ENCODE measurements at places on chromosomes 11 and 22.

GRCh38 chr11:123505546-123506299, 75.7 kb downstream of the GRAMD1B start:
- DNase-seq: peak; percentile 94

GRCh38 chr11:59283311-59283710, 70.6 kb upstream of the MPEG1 start:
- no peak for DNase-seq

GRCh38 chr22:19525116-19525660, 978 bp upstream of the CLDN5 start:
- DNase-seq: no peak

GRCh38 chr11:118117790-118118601, 31.2 kb upstream of the SMIM35 start:
- DNase-seq: no peak

DNA sequence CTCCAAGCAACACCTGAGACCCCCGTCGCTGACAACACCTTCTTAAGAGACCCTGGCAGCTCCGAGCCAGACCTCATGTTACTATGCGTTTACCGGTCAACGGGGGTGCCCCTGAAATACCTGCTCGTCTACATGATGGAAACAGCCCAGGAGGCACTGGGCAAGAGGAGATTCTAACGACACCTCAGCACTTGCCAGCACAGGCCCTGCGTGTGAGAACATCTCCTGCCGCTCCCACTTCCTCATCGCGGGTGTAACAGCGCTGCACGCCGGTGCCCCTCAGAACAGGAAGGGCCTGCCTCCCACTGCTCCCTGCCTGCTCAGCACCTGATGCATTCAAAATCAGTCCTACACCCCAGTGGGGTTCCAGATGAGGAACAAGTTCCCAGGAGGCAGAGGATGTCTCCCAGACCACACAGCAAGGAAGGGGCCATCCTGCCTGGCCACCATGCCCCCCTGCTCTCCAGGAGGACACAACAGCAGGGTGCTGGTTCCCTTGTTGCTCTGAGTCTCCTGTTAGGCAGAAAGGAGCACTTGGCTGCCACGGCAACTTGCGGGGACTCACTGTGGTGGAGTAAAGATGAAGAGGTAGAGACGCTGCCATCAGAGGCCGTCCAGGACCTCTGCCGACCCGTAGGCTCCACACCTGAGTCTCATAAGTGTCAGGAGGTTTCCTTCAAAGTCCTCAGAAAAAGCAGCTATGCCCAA, 2.1 kb downstream of the TOLLIP start:
- DNase-seq: no peak

DNA sequence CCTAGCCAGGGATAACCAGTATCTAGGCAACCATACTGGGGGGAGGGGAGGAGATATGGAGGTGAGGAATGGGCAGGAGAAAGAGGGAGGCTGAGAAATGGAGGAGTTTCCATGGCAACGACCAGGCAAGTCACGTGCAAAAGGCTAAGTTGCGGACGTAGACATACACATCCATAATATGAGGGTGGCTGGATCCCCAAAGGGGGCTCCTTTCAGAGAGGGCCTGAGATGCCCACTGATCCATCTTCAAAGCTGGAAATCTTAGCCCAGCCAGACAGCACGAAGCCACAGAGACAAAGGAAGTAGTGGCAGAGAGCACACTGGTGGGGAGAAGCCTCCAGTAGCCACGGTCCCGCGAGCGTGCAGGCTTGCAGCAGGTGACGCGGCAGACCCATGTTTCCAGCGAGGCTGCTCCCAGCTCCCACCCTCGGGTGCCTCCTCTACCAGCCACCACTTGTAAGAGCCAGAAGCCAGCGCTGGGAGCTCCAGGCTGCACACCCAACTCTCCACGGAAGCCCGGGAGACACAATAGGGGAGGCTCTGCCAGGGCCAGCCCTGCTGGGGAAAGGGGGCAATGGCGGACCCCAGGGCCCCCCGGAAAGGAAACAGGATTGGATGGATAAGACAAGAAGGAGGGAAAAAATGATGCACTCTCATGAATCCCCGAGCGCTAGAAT, 938 bp downstream of the FXYD6 start:
- DNase-seq: peak; percentile 20

- no peak for DNase-seq
Measured at GRCh38 chr11:120316880-120317688, 8.0 kb upstream of the TLCD5 start.

- DNase-seq: peak; percentile 87
Measured at GRCh38 chr11:62909107-62909894, 11.9 kb downstream of the CHRM1 start.

- no peak for DNase-seq
Measured at GRCh38 chr11:34601609-34602008, 19.3 kb upstream of the EHF start.

- no peak for DNase-seq
Measured at GRCh38 chr11:32817852-32818183, 11.9 kb upstream of the PRRG4 start.

- DNase-seq: no peak
Measured at GRCh38 chr22:30627471-30627870, 8.1 kb upstream of the SLC35E4 start.

GRCh38 chr11:85745626-85746025, 59.6 kb upstream of the CCDC89 start:
- no peak for DNase-seq

DNA sequence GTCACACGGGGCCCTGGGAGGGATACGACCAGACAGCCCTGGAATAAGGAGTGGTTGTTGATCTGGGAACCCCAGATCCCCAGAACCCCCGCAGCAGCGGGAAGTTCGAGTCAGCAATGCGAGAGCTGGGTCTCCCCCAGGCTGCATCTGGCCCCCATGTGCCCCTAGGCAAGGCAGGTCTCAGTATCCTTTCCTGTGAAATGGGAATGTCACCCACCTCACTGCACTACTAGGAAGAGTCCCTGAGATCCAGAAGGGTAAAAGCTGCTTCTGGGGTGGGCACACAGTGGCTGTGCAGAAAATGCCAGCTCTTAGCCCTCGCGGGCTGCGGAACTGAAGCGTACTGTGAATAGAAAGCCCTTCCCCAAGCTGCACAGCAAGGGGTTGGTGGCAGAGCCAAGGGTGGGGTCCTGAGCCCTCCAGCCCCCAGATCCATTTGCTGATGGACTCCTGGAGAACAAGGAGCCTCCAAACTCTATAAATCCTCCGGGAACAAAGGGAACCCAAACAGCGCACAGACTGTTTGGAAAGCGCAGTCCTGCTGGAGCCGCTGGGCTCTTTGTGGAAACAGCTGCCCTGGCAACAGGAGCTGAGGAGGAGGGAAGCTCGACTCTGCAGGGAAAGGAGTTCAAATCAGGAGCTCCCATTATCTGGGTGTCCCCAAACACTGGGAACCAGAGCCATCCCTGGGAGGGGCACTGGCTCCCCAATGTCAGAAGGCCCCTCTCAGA, 68.2 kb upstream of the SHISAL1 start:
- DNase-seq: no peak

- DNase-seq: peak; percentile 85
Measured at GRCh38 chr22:41682033-41682807, 6.4 kb downstream of the SNU13 start.

GRCh38 chr22:17980638-17981051, 43.7 kb downstream of the MICAL3 start:
- DNase-seq: peak; percentile 39

DNA sequence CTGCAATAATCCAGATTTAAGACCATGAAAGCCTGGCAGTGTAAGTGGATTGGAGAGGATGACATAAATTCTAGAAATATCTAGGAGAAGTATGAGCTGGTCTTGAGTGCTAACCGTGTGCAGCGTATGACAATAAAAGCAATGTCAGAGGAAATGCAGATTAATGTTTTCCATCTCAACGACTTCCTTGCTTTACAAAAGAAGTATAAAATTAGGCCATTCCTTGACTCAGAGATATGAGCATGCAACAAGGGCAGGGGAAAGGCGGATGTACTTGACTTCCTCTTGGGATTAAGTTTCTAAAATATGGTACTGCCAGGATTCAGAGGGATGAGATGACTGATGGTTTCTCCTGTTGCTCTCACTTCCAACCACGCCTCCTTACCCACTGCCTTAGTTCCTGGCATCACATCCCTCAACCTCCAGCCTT, 32.3 kb downstream of the ADAMTS15 start:
- DNase-seq: no peak

DNA sequence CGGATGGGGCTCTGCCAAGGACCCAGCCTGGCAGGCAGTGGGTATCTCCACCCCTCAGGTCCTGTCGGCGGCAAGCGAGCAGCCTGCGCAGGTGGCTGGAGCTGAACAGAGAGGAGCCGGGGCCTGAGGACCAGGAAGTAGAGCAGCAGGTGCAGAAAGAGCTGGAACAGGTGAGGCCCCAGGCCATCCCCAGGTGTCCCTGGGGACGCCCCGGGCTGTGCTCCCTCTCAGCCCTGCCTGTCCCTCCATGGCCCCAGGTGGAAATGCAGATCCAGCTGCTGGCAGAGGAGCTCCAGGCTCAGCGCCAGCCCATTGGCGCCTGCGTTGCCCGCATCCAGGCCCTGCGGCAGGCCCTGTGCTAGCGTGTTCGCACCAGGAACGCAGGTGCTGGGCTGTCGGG, 44.0 kb downstream of the PISD start:
- no peak for DNase-seq

- DNase-seq: no peak
Measured at GRCh38 chr11:75878933-75879332, 63.9 kb downstream of the UVRAG start.

DNA sequence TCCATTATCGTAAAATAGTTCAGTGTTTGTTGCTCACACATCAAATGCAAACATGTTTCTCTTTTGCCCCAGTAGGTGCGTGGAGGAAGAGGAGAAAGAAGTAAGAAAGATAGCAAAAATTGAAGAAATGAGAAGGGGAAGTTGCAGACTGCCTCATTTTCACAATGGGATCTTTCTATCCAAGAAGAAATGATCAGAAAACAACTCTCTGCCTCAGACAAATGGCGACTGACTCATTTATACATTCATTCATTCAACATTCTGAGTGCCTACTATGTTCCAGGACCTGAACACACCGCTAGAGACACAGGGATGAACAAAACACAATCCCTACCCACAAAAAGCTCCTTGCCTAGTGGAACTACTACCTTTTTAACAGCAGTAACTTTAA, 367 bp downstream of the HPS5 start:
- no peak for DNase-seq

DNA sequence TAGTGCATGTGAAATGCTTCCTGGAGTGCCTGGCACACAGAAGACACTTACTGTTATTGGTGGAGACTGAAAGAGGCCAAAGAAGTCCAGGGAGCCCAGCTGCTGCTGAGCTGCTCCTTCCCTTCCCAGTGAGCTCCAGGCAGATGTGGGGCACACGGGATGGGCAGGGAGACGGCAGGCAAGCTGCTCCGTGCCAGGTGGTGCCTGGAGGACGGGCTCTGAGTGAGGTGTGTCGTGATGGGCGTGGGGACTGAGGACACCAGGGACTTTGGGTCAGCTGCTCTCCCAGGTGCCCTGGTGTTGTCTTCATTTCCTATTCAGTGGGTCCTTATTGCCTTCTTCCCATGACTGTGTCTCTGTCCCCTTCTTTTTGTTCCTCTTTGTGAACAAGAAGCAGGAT, 19.5 kb downstream of the TAB1 start:
- no peak for DNase-seq

GRCh38 chr11:120827820-120828219, 196.1 kb upstream of the TBCEL start:
- no peak for DNase-seq

GRCh38 chr11:114260483-114260882, 35.7 kb upstream of the NNMT start:
- no peak for DNase-seq

DNA sequence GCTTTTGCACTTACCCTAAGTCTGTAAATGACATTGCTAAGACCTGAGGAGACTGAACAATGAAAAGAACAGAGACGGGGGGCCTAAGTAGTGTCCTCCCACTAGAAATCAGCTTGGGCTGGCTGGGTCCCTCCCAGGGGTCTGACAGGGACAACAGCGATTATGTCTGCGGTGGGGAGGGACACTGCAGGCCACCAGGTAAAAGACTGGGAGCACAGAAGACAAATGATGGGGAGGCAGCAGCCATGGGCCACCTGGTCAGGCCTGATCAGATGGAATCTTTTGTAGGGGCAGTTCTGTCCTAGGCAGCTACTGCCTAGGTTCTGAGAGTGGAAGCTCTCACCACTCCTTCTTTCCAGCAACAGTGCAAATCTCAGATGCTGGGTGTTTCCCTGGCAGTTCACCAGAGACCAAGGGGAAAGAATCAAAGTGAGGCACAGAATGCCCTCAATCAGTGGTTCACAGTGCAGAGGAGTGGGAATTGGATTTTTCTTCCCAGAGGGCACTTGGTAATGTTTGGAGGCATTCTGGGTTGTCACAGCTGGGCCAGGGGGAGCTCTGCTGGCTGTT, 59.1 kb upstream of the GNAZ start:
- no peak for DNase-seq

DNA sequence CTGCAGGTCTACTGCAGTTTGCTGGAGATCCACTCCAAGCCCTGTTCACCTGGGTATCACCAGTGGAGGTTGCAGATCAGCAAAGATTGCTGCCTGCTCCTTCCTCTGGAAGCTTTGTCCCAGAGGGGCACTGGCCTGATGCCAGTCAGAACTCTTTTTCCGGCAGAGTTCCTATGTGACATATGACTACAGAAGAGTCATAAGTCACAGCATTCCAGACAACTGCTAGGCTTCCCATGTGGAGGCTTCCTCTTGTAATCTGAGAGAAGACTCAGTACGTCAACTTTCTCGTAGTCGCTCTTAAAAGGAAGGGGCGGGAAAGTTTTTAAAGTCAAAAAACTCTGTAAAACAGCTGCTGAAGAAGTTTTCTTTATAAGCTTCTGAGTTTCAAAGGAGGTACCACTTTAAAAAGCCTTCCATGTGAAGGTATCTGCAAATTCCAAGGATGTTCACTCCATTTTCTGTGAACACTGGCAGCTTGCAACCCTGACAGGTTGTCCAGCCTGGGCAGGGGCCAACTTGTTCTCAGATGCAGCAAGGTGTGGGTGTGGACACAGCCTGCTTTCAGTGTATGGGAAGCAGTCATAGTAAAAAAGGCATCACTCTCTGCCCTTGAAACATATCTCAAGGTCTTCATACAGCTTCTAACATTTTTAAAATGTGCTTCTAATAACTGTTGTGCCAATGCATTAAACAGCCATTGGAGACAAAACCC, 97.8 kb downstream of the ME3 start:
- DNase-seq: no peak

GRCh38 chr11:123458501-123458900, 28.4 kb downstream of the GRAMD1B start:
- no peak for DNase-seq
